Astrocyte (in vitro differentiated cells and primary cell): ENCODE measurements at places on chromosomes 12 and 14. TPM values are rescaled to one million over a fixed set of nuclear protein-coding genes. Genes with fewer than 3 reads are reported as not detected.
A peak's percentile ranks its signal among the peaks of the same experiment; 100 is the strongest.

DNA sequence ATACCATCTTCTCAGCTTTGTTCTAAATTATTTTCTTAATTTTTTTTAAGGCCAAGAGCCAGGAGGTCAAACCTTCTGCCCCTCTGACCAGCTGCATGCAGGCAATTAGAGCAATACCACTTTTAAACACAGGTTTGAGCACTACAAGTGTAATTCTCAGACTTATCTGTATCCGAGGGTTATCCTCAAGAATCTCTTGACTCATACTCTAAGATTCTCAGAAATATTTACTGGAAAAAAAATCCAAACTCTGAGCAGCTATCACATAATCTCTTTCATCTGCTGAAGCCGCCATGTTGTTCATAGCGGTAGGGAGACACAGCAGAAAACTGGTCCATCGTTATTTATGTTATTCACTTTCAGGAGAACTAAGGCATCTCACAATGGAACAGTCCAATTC is 27.4 kb upstream of the PTHLH start:
- peak; percentile 74 for DNase-seq

GRCh38 chr14:72291908-72292688 is 359.9 kb downstream of the RGS6 start:
- DNase-seq = peak; percentile 3

DNA sequence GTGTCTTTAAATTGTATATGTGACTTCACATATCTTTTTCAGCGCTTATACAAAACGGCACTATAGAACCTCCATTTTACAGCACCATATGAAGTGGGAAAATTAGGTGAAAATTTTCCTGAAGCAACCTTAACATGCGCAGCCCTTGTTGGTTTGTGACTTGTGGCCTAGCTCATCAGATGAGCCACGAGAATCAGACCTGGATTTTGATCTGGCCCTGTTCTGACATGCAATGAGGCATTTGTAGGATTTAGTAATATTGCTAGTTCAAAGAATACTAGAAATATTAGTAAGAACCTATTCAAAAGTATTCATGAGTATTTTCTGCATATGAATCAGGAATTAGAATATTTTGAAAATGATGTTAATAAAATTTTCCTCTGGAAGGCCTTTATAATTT is 2.9 kb downstream of the CDKN1B start:
- DNase-seq = no peak

GRCh38 chr14:63276492-63277342 is 42.0 kb downstream of the GPHB5 start:
- peak; percentile 57 for DNase-seq

DNA sequence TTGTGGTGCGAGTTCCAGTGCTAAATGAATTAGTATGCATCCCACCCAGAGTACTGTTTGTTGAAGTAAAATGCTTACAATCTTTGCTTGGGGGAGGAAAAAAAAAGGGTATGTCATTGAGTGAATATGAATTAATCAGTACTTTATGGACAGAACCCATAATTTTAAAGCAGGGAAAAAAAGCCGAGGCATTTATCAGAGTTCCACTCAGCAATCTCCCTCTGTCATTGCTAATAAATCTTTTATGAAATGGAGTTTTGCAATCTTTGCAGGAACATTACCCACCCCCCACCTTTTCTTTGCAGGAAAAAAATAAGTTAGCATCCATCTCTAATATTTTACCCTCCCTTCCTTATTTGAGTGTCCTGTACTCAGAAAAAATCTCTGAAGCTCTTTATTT is 127.9 kb upstream of the TMPO start:
- no peak for DNase-seq

DNA sequence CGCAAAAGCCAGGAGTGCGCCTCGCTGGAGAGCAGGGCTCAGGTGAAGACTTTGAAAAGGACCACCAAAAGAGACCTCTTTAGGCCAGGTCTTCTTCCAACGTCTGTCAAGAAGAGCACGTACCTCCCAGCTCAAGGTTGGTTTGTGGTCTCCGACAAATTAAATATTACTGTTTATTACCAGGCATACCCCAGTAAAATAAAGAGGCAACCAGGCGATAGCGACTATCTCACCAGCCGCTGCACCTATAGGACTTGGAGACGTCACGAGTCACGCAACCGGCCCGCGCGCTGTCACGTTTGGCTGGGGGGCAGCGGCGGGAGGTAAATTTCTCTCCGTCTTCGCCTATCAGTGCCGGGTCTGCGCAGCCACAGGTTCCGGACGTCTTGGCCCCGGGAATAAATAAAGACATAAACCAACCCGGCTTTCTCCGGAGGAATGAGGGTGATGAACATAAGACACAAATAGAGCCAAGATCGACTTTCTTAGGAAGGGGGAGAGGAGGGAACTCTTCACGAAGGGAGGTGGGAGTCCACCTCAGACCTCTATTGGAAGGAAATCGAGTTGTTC is 2.0 kb upstream of the TBX5 start:
- DNase-seq = no peak

DNA sequence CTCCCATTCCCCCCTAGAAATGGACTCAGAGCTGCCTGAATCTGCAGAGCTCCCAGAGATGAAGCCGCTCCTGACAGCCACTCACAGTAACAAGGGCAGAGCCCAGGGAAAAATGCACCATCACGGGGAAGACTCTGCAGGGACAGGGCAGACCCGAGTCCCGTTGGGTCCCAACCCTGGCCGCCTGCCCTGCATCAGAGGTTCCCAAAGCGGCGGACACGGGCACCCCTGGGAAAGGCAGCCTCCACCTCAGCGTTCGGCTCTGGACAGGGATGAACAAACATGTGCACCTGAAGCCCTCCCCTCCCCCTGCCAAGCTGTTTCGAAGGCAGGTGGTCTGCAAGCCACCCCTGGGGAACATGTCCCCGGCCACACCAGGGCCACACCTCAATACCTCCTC is 320.4 kb downstream of the ADGRD1 start:
- DNase-seq = no peak

DNA sequence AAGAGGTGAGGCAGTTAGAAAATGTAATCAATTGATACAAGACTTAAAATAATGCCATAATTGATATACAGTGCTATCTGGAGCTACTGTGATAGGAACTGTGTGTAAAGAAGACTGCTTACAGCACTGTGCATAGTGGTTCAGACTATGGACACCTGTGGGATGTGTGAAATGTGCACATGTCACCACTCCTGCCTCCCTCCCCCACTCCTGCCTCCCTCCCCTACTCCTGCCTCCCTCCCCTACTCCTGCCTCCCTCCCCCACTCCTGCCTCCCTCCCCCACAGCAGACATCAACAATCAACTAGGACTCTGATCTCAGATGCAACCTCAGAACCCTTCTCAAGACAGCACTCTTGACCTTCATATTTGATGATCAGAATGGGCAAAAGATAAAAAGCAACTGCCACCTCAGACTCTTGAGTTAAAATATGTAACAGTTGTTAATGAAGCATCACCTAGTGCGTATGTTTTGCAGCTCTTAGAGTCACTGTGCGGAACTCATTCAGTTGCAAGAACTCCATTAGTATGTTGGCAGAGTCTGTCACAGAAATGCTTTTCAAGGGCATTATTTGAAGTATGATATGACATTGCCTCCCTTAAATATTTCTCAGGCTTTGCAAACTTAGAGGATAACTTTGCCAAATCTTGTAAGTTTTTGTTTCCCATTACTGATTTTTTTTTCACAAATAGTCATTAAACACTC is 255.2 kb upstream of the DDHD1 start:
- DNase-seq = no peak

The AQP6 gene
- total RNA-seq = not detected in 2 replicates
